KBM-7 (cell line): ENCODE measurements at places on chromosomes 5 and 9.

- no peak for DNase-seq
Measured at GRCh38 chr9:84154320-84154719, 173.7 kb downstream of the RMI1 start.

DNA sequence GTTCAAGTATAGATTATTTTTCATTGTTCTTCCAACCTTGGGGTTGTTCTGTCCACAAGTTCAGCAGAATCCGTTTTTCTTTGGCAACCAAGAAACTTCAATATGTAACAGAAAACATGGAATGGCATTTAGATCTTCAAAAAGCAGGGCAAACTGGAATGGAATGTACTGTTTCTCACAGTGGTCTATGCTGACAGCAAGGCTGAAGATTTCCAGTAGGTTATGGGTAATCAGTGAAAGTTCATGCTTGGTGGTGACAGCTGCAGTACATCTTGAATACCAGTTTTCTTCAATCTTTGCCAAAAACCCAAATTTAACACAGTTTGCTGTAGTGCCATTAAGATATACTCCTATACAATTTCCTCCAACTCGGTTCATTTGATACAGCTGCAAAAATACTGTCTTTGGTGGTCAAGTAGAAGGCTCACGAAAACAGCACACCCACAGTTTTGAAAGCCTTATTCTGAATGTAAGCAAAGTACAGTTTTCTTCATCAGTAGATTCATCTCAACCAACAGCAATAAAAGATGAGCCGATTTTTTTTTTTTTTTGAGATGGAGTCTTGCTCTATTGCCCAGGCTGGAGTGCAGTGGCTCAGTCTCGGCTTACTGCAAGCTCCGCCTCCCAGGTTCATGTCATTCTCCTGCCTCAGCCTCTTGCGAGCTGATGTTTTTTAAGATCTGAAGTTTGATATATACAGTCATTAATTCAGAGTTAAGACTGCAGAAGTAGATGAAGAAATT lies 4.9 kb downstream of the TRIM52 start:
- DNase-seq: no peak

DNA sequence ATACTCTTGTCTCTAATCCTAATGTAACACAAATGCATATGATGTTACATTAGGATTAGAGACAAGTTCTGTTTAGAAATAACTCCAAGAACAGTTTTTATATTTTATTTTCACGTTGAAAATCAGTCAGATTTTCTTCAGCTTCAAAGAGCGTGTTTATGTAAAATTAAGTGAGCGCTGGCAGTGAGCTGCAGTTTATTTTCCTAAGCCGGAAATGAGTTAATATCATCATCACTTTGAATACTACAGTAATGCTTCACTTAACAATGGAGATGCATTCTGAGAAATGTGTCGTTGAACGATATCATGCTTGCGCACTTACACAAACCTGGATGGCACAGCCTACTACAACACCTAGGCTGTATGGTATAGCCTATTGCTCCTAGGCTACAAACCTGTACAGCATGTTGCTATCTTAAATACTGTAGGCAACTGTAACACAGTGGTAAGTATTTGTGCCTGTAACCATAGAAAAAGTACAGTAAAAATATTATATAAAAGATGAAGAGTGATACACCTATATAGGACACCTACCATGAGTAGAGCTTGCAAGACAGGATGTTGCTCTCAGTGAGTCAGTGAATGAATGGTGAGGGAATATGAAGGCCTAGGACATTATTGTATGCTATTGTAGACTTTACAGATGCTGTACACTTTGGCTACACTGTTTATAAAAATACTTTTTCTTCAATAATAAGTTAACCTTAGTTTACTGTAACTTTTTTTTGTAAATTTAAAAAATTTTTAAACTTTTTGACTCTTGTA lies 65.9 kb upstream of the C5orf46 start:
- DNase-seq: no peak

- no peak for DNase-seq
Measured at GRCh38 chr9:79570448-79571308, 1.1 kb upstream of the TLE4 start.

- DNase-seq: no peak
Measured at GRCh38 chr9:28941856-28942255, 1368.6 kb upstream of the C9orf72 start.

DNA sequence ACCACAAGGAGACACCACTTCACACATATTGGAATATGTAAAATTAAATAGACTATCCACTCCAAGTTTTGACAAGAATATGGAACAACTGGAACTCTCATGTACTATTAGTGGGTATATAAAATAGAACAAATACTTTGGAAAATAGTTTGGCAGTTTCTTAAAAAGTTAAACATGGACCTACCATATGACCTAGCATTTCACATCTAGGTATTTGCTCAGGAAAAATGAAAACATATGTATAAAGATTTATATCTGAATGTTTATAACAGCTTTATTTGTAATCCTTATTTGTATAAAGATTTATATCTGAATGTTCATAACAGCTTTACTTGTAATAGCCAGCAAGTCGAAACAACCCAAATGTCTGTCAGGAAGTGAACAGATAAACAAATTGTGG lies 49.2 kb downstream of the ERP44 start:
- no peak for DNase-seq

DNA sequence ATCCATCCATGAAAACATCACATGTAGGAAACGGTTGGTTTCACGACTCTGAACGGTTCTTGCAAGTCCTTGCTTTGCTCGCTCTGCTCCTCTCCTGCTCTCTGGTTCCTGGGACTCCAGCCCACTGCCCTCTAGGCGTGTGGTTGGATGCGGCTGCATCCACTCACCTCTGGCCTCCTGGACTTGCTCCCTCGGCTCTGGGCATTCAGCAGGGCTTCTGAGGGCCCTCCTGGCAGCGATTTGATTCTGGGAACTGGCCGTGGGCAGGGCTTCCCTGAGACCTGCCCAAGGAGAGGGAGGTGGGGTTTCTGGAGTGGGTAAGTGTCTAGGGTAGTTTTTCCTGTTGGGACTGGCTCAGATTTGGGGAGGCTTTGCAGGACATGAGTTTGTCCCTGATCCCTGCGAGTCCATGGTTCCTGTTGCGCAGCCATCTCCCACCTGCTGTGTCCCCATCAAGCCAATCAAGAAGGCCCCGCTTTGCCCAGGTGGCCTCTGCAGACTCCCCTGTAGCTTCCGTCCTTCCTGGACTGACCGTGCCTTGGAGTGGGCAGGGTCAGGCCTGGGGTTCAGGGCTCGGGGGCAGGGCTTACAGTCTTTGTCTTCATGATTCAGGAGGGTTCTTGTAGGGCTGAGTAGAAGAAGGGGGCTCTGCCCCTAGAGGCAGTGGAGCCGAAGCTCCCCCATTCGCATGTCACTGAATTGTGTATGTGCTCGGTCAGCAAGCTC lies 192.3 kb downstream of the CACNA1B start:
- DNase-seq: no peak

- DNase-seq: no peak
Measured at GRCh38 chr9:91285729-91286353, 75.9 kb downstream of the AUH start.

GRCh38 chr9:93597871-93598646 lies 21.7 kb downstream of the PHF2 start:
- no peak for DNase-seq

GRCh38 chr5:122141751-122142150 lies 12.4 kb downstream of the ZNF474 start:
- no peak for DNase-seq

DNA sequence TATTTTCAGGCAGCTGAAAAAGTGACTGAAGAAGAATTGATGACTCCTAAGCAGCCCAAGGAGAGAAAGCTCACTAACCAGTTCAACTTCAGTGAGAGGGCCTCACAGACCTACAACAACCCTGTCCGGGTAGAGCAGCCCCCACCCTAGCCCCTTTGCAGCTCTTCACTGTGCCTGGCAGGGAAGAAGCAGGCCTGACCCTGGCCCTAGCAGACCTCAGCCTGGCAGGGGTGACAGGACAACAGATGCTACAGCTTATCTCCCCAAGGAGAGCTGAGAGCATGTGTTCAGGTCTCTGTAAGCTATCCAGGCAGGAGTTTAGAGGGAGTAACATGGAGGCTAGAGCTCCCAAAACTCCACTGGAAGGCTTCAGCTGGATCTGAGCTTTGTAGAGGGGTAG lies 31.8 kb downstream of the DNAI1 start:
- no peak for DNase-seq

DNA sequence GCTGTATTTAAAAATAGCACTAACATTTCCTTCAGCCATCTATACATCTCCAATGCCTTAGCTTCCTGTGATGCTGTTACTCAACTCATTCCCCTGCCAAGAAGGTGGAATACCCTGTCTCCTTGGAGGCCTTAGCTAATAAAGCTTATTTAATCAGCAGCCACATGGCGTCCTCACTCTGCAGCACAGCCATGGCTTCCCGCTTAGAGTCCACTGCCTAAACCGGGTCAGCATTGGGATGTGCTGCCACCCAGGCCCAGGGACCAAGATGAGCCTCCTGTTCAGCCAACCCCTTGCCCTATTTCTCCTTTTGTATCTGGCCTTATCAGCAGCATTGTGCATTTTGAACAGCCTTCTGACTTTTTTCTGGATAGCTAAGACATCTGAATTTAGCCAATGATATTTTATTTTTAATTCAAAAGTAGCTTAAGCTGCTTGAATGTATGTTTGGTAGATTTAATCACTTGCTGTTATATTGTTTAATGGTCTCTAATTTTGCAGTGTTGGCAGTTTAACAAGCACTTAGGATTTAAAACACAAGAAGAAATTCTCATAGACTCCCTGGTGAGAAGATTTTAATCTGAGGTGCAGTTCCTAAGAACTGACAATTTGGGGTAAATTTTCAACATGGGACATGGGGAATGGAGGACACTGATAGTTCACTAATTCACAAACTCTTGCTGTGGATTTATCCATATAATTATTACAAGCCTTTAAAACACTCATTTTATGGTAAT lies 113.0 kb downstream of the RPS23 start:
- DNase-seq: no peak

DNA sequence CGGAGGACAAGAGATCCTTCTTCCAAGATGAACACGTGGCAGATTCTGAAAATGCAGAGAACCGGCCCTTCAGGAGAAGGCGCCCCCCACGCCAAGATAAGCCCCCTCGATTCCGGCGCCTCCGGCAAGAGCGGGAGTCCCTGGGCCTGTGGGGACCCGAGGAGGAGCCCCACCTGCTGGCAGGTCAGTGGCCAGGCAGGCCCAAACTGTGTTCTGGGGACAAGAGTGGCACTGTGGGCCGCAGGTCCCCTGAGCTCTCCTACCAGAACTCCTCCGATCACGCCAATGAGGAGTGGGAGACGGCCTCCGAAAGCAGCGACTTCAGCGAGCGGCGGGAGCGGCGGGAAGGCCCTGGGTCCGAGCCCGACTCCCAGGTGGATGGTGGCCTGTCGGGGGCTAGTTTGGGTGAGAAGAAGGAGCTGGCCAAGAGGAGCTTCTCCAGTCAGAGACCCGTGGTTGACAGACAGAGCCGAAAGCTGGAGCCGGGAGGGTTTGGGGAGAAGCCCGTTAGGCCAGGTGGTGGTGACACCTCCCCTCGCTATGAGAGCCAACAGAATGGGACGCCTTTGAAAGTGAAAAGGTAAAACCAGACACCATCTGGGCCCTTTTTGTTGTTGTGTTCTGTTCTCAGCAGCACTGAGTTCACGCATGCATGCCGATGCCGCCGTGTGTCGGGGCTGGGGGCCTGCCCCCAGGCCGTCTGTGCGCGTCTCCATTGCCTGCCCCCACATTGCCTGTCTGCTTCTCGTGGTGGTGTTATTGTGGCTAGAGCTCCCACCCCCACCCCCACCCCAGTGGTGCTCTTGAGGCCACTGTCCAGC lies 26.6 kb upstream of the POMT1 start:
- no peak for DNase-seq

- DNase-seq: no peak
Measured at GRCh38 chr9:115167175-115167574, 49.2 kb upstream of the TNC start.
